ENCODE measurements at places on chromosomes 7 and 10. TPM values are rescaled to one million over a fixed set of nuclear protein-coding genes. Genes with fewer than 3 reads are reported as not detected.

DNA sequence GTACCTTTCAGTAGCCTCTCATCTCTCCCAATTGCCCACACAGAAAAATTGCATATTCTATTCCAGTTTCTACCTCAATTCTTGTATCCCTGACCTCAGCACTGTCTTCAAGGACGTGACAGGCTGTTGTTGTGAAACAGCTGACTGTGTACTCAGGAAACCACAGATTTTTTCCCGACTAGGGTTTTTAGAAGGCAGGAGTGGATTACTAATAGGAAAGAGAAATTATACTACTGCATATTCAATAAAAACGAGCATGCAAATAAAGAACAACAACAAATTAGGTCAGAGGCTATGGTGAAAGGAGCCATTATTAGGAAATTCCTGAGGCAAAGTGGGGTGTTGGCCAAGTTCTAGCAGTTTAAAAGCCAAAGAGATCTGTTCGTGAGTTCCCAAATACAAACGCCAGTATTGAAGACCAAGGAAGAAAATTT lies 93.4 kb downstream of the DOCK4 start:
- no peak overlapping the region for H3K27ac ChIP-seq
- H3K4me3 ChIP-seq = no peak overlapping the region
- no peaks in the 10 kb centered on the region for H3K36me3 ChIP-seq
- H3K27me3 ChIP-seq = peaks cover 6% of the 10 kb centered on the region
- no peaks in the 10 kb centered on the region for H3K4me1 ChIP-seq
- DNase-seq = no peak

DNA sequence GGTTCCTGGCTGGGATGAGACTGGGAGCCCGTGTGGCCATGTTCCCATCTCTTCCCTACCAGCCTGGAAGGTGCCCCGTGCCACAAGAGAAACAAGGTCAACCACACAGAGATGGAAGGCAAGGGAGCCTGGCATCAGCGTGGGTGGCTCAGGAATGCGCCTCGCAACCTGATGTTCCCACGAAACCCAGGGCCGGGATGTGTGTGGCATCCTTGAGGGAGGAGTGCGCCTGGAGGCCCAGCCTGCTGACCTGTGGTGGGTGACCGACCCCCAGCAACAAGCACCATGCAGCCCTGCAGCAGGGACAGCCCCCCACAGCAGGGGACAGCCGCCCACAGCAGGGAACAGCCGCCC lies 267.2 kb downstream of the ELFN1 start:
- no peak overlapping the region for H3K4me3 ChIP-seq
- H3K27ac ChIP-seq = no peak overlapping the region
- peaks cover 40% of the 10 kb centered on the region for H3K4me1 ChIP-seq
- peaks cover 30% of the 10 kb centered on the region for H3K36me3 ChIP-seq
- no peaks in the 10 kb centered on the region for H3K27me3 ChIP-seq

- H3K4me1 ChIP-seq = peaks cover 46% of the 10 kb centered on the region
- H3K27ac ChIP-seq = no peak overlapping the region
- H3K36me3 ChIP-seq = no peaks in the 10 kb centered on the region
- no peak for DNase-seq
- H3K27me3 ChIP-seq = peaks cover 5% of the 10 kb centered on the region
These were observed 274.6 kb downstream of the ELFN1 start for GRCh38 chr7:1944619-1945210.

DNA sequence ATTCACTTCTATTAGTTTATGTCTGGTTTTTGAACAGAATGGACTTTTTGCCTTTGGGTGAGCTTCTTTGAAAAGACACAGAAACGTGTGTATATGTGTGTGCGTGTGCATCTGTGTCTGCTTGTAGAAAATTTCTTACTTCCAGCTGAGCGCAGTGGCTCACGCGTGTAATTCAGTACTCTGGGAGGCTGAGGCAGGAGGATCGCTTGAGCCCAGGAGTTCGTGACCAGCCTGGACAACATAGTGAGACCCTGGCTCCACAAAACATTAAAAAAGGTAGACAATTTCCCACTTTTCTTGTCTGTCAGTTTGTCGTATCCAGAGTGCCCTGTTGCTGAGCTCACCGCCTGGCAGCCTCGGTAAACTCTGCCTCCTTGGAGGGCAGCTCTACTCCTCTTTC lies 25.4 kb downstream of the PPP2R2D start:
- no peaks in the 10 kb centered on the region for H3K27me3 ChIP-seq
- no peak overlapping the region for H3K27ac ChIP-seq
- peaks cover 53% of the 10 kb centered on the region for H3K4me1 ChIP-seq
- DNase-seq = no peak
- H3K36me3 ChIP-seq = peaks cover 34% of the 10 kb centered on the region
- H3K4me3 ChIP-seq = no peak overlapping the region

CCDC3 gene
- total RNA-seq = 0.12 TPM
